ENCODE measurements at places on chromosomes 2 and 18.

GRCh38 chr2:211401328-211401727 is 844.9 kb downstream of the CPS1 start:
- no peak for DNase-seq

- DNase-seq, result no peak
These were observed 122.2 kb upstream of the MAP3K20 start for GRCh38 chr2:172953411-172953810.

GRCh38 chr2:232276733-232277313 is 101.7 kb upstream of the ALPP start:
- DNase-seq, result no peak

- peak; percentile 72 for DNase-seq
These were observed at the start of gene GDF7 for GRCh38 chr2:20666304-20667150. Gene GDF7 (plus strand): TSS chr2:20667144. CDS start chr2:20667240, 96 bp downstream.

DNA sequence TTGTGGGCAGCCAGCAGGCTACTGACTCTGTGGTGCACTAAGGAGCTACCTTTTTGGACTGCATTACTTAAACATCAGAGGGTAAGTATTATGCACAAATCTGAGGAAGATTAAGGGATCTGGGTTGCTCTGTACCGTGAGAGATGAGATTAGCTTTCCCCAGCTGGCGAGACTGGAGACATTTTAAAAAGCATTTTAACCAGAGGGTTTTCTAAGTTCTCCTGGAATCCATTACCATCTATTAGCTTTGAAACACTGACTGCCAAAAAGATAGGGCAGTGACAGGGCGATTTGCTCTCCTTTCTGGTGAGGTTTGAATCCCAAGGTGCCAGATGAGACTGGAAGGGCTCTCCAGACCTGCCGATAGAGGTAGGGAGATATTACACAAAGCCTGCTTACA is 63.2 kb downstream of the LYPD6 start:
- DNase-seq, result no peak

DNA sequence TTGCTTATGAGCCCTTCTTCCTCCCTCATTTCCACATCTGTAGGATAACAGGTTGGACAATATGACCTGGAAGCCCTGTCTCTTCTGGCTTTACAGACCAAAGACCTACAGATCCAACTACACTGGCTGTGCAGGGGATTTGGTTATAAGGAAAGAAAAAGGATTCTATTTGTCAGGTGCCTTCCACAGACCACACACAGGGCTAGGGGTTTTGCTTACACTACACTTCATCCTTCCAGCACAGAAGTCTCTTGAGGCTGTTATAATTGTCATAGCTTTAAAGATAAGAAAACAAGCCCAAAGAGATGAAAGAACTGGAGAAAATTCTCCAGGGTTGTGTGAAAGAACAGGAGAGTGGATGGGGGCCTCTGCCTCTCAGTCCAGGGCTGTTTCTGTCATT is 302.6 kb downstream of the MYCN start:
- DNase-seq, result no peak

DNA sequence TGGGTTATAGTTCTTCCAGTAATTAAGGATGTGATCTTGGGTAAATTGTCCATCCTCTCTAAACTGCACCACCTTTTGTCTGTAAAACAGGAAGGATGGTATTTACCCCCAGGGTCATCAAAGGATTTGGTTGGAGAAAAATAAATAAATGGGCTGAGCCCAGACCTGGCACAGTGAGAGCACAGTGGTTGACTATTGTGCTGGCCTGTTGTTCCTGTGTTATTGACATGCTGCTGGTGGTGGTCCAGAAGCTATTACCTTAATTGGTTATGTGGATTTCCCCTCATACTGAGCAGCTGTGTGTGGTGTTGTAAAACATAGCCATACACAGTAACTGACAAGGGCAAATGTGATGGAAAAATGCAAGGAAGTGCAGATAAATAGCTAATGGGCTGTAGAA is 746 bp upstream of the IL37 start:
- DNase-seq, result no peak

- DNase-seq, result no peak
These were observed 146.8 kb downstream of the SATB2 start for GRCh38 chr2:199310771-199311585.

DNA sequence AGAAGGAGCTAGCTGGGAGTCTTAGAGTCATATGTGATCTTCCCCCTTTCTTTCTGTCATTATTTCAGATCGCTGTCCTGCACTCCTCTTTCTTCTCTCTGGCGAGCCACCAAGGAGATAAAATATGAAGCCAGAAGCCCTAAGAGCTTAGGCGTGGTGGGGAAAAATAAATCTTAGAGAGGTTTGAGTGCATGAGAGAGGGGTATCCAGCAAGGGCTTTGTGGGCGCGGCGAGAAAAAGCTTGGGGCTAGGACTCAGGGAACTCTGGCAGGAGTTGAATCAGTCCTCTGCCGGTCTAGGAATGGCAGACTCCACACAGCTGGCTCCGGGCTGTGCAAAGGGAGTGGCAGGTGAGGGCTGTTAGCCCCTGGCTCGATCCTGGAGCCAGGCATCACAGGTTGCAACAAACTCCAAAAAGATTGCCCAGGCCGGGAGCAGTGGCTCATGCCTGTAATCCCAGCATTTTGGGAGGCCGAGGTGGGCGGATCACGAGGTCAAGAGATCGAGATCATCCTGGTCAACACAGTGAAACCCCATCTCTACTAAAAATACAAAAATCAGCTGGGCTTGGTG is 20.1 kb upstream of the IGFBP5 start:
- no peak for DNase-seq

GRCh38 chr2:86039178-86039962 is 66.3 kb downstream of the POLR1A start:
- DNase-seq, result no peak

DNA sequence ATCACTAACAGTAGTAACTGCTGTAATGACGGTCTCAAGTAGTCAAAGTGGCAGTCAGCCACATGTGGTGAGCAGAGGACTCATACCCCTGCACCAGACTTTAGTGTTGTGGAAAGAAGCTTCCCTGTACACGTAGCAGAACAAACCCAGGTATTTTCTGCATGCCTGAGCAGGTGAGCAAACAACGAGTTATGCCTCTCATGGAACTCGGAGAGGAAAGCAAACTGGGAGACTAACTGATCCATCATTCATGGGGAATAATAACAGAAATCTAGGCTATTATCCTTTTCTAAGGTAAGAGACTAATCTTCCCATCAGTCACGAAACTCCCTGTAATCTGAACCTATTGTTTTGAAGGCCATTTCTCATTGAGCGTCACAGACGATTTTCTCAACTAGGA is 1495.2 kb upstream of the NXPH2 start:
- no peak for DNase-seq

DNA sequence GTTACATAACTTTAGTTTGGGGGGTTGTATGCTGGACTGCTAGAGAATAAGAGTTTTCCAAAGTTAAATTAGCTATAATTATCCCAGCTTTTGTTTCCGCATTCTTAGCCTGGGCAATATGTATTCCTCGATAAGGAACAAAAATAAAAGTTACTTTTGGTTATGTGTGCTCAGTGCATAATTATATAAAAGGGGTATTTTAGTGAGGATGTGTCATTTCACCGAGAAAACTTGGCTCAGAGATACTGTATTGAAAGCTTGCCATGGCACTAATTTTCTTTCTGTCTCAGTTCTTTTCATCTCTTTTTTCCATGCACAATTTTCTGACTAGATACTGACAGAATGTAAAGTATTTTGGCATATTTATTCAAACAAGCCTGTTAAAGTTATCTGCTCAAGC is 28.2 kb downstream of the ARHGAP15 start:
- DNase-seq, result no peak

DNA sequence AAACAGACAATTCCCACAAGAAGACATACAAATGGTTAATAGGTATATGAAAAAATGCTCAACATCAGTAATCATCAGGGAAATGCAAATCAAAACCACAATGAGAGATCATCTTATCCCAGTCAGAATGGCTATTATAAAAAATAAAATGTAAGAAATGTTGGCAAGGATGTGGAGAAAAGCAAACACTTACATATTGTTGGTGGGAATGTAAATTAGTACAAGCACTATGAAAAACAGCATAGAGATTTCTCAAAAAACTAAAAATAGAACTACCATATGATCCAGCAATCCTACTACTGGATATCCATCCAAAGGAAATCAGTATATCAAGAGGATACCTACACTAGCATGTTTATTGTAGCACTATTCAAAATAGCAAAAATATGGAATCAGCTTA is 186.6 kb downstream of the NOL4 start:
- no peak for DNase-seq

DNA sequence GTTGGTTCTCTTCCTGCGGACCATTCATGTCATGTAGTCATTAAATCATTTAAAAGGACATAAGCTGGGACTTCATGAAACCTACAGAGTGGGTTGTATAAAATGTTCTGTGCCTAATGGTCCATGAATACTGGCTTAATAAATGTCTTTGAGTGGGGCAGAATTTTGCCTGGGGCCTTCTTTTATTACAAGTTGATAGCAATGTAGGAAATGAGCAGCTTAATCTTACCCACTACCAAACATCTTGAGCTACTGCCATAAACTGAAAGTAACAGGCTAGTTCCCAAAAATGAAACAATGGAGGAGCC is 130.9 kb downstream of the TMEM17 start:
- DNase-seq, result no peak

DNA sequence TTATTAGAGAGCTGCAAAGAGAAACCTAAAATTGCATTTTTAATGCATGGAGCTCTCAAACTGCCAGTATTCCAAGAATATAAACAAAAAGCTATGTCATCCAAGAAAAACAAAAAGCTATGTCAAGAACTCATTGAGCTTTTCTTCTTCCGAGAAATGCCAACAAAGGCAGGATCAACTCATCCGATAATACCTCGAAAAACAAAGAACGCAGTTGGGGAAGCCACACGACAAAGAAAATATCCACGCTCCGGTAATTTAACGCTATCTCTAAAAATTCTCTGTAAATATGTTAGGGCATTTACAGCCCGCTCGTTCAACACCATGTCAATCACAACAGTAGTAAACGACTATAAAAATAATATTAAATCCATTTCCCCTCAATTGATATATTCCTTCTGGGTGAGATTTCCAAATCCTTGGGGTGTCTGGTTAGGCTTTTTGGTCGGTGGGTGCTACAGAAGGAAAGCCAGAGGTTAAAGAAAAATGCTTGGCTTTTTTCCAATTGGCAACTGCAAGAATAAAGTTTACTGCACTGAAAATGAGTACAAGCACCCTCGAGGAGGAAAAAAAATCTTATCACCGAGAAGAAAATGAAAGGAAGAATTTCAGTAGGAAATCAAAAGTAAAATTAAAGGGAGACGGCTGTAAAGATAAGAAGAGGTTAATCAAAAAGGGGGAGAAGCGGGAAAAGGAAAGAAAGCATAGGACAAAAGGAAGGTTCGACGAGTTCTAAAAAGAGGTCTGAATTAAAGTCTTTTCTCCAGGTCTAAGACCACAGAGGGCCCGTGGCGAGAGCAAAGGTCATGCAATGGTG is 856 bp downstream of the TIA1 start:
- no peak for DNase-seq

GRCh38 chr2:128442053-128442751 is 123.5 kb upstream of the HS6ST1 start:
- DNase-seq, result peak; percentile 2

- no peak for DNase-seq
These were observed 78.9 kb downstream of the CERS6 start for GRCh38 chr2:168534926-168535325.

DNA sequence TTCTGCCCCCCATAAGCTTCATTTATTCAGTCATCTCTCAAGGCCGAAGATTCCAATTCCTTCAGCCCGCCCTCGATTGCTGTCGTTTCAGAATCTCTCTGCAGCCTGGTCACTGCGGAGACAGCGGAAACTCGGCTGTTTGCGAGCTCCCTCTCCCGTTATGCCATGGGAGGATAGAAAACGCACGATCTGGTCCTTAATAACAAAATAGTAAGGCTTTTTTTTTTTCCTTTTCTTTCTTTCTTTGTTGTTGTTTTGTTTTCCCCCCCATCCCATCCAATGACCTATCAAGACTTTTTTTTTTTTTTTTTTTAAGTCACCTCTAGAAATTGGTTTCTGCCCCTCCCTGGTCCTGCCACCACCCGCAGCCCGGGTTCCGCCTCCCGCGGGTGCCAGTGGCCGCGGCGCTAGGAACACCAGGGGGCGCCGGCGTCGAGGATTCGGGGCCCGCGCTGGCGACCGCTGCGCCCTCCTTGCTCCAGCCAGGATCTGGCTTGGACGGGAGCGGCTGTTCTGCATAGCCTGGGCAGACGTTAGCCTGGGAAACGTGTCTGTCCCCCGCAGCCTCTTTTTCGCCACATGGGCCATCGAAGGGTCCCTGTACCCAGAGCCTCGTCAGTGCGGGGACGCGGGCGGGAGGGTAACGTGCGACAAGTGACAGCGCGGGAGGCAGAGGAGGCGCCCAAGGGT is 10.1 kb downstream of the CPLX4 start:
- DNase-seq, result peak; percentile 91

DNA sequence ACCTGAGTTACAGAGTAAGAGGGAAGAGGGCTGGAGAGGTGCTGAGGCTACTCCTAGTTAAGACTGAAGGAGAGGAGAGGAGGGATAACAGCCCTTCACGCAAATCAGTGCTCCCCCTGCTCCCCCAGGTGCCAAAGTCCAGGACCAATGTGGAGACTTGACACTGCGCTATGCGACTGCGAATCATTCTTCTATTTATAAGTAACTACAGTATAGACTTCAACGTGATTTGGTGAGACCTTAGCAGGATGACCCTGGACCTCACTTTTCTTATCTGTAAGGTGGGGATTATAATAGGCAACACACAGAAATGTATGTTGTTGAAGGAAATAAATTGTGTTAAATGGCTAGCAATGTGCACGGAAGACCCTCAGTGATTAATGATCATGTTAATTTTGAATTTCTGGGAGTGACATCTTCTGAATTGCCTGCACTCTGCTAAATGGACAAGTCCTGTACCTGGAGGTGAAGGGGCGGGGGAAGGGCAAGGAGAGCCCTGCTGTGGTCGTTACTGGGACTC is 11.0 kb downstream of the EN1 start:
- DNase-seq, result no peak

DNA sequence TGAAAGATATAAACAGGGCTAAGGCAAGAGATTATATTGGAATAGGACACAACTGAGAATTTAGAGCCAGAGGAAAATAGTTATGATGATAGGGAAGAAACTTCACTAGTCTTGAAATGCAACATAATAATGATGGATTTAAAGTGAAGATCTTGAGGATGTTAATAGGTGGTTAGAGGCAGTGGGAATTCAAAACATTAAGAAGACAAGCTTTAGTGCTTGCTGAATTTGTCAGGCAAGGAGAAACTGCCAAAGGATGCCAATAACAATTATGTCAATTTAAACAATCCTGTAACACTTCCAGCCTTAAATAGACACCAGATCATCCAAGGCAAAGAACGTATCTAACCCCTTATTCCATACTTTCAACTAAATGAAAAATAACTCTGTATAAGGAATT is 330.1 kb downstream of the ERBB4 start:
- no peak for DNase-seq

GRCh38 chr2:163177592-163177991 is 339.0 kb upstream of the KCNH7 start:
- no peak for DNase-seq

Measured in endothelial cell (in vitro differentiated cells).